ENCODE measurements at places on chromosomes 1 and 21.

DNA sequence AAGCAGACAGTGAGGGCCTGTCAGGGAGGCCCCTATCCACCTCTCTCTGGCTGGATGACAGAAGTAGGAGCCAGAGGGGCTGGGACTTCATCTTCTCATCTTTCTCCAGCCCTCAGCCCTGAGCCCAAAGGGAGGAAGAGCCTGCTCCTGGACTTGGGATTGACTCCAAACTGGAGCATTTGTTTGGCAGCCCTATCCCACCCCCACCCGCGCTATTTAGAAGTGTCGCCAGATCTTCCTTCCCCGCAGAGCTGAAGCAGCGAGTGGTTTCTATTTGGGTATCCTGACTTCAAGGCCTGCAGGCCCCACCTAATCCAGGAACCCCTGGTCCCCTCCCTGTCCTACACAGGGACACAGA is 9.6 kb downstream of the NES start:
- no peak for DNase-seq

DNA sequence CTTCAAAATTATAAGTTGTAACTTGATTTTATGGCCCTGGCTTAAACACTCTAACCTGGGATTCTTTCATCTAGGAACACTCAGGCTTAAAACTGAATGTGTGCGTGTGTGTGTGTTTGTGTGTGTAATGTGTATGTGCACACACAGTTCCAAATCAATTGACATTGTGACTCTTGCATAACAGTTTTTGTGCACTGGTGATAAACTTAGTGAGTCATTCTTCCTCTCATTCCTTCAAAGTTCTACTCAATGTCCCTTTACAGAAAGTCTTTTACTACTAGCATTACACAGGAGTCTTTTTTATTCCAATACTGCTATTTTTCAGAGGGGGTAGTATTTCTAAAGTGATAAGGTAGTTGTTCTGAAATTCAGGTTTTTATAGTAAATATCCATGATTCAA is 943.6 kb downstream of the KCNT2 start:
- DNase-seq, result no peak

DNA sequence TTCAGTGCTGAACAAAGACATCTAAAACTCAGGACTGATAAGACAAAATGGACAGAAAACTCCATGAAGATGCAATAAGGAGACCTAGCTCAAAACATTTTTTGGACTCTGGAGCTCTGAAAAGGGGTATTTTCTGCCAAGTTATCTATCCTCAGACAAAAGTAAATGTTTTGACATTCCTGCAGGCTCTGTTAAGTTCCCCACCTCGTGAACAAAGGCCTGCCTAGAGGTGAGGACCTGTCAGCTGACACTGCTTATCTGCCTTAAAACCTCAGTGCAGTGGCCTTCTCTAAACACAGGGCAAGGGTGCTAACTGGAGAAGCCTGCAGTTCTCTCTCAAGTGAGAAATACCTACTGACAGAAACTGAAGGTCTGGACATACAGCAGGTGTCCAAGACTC is 41.1 kb downstream of the COLGALT2 start:
- DNase-seq, result no peak

GRCh38 chr1:157087030-157087429 is 12.6 kb downstream of the ETV3L start:
- no peak for DNase-seq

DNA sequence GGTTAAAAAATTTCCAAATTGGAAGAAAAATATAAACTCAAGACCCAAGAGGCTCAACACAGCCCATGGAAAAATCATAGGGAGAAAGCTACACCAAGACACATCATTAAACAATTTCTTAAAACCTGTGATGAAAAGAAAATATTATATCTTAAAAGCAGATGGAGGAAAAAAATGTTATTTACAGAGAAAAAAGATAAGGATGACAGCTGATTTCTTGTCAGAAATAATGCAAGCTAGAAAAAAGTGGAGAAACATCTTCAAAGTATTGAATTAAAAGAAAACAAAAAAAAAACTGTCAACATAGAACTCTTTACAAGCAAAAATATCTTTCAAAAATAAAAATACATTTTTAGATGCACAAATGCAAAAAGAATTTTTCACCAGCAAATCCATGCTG is 930.5 kb downstream of the ADGRL2 start:
- no peak for DNase-seq

DNA sequence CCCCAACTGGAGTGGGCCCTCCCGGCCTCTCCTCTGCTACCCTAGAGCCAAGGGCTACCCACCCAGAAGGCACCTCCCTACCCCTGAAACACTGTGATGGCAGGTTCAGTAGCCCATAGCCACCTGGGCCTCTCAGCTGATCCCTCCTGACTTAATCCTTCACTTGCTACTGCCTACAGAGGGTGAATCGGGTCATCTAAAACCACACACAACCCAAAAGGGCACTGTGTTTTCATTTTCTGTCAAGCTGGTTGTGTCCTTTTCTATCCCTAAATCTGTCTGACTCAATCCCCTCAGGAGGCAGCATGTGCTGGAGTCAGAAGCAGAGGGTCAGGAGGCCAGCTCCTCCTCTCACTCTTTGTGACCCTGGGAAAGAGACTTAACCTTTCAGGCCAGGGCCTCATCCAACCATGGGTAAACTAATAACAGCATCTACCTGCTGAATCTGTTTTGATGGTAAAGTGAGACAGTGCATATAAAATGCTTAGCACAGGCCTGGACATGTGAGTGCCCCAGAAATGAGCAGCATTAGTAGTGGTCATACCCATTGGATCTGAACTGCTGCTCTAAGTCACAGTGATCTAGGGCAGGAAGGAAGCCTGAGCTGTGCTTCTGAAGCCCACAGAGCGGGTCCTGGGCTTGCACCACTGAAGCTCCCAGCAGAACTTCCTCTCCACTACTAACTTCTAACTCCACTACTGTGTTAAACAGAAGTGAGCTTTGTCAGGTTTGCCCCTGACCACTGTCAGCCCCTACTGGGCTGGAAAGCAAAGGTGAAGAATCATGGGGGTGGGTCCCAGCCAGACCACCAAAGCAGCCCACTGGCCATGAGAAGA is 11.0 kb downstream of the PMVK start:
- DNase-seq, result no peak

GRCh38 chr1:232384171-232384883 is 245.6 kb downstream of the SIPA1L2 start:
- DNase-seq, result no peak

DNA sequence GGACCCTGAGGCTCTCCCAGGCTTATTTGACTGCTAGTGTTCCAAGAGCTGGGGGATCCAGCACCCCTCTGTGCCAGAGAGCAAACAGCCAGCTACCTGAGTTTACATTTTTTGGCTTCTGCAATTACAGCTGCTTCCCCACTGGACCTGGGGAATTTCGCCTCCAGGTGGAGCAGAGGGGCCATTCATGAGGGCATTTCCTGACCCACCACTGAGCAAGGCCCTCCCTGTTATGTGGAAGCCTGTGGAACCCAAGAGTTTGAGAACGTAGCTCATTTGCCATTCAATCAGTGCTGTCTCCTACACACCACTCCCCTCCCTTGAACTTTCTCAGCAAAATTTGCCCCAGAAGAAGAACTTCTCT is 42.7 kb upstream of the TMEM51 start:
- DNase-seq, result no peak

- no peak for DNase-seq
These were observed 45.8 kb upstream of the CYP2J2 start for GRCh38 chr1:59972216-59972927.

DNA sequence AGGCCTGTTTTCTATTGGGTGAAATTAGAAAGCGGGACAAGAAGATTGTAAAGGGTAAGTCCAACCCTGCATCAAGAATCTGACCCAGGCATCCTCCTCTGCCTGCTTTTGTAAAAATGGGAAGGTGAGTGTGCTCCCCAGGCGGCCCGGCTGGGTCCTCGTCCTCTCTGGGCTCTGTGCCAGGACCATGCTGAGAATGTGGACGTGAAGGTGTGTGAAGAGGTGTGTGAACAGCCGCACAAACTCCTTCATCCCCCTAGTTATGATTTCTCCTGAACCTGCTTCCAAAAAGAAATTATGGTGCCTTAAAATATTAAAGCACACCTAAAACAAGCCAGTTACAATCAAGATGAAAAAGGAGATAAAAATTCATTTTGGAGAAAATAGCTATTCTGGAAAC is 185.7 kb downstream of the IGSF21 start:
- no peak for DNase-seq

GRCh38 chr1:27615346-27616192 is 11.6 kb upstream of the AHDC1 start:
- DNase-seq, result no peak

GRCh38 chr1:200535605-200536004 is 84.9 kb downstream of the KIF14 start:
- DNase-seq, result no peak
